ENCODE measurements at places on chromosomes 11 and 22.

DNA sequence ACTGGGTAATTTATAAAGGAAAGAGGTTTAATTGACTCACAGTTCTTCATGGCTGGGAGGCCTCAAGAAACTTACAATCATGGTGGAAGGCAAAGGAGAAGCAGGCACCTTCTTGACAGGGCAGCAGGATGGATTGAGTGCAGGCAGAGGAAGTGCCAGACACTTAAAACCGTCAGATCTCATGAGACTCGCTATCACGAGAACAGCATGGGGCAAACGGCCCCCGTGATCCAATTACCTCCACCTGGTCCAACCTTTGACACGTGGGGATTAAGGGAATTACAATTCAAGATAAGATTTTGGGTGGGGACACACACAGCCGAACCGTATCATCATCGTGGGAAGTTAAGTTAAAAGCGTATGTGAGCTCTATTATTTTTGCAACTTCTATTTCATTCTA lies 71.4 kb upstream of the SYN3 start:
- DNase-seq = no peak

DNA sequence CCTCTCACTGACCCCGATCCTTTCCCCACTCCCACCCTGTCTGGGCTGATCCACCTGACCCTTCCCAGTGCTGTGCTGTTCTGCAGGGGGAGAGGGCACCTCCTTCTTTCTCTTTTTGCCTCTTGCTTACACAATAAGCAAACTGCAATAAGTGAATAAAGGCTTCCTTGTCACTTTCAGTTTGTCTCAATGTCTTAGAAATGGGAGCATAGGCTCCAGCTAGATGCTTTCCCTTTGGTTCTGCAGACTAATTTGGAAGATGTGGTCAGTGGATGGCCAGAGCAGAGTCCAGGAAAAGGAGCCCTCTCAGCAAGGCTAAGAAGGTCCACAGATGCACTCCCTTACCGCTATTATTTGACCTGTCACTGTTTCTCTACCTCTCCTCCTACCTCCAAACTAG lies 9.4 kb downstream of the OR8B12 start:
- DNase-seq = no peak

DNA sequence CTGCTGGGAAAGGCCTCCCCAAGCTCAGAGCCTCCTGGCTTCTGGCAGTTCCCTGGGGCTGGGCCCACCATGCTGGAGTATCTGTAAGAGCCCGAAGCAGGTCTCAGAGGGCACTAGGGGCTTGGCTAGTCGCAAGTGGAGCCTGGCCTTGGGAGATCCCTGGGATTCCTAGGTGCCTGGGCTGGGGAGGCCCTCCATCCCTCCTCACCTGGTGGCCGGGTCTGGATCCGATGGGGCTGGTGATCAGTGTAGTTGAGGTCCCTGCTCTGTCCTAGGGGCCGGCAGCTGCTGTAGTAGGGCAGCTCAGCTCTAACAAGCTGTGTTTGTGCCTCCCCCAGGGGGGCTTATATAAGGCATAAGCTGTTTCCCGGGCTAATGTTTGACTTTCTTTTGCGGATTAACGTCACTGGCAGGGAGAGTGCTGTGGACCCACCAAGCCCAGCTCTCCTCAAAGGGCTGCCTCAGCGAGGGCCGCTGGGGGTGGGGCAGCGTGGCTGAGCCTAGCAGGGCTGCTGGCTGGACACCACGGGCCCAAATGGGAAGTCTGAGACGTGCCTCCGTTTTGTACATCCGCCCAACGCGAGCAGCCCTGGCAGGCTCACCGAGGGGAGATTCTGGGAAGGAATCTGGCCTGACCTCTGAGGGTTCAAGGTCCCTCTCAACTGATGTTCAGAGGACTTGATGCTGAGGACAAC lies at the start of gene SLC22A8:
Gene SLC22A8, minus strand, starts transcription at position 321 of the 695 bp plus-strand sequence. CDS start 883 bp downstream, outside the sequence.
- DNase-seq = no peak

GRCh38 chr11:125701858-125702621 lies 21.4 kb upstream of the ACRV1 start:
- no peak for DNase-seq

GRCh38 chr22:17085277-17086181 lies 729 bp downstream of the IL17RA start:
- no peak for DNase-seq

DNA sequence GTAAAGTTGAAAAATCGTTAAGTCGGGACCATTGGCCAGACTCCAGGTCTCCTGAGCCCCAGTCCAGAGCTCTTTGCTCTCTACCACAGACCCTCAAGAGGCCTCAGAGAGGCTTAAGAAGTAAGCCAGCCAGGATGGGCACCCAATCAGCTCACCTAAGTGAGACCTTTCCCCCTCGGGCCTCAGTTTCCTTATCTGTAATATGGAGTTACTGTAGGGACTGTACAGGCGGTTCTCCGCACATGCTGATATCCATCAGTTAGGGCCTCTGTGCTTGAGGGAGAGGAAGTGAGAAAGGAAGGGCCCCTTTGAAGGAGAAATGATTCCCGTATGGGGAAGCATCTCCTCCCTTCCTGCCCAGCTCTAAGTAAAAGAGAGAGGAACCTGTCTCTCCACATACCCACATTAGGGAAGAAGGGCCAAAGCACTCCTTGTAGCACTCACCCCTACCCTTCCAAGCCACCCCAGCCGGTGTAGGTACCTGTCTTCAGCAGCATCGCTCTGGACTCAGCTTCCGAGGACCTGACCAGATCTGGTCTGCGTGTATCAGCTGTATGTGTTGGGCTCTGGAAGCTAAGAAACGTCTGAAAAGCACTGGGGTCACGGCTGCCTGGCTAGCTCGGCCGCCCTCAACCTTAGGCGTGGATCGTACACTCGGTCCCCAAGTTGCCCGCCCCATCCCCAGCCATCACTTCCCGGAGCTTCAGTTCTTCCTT lies 653 bp downstream of the NAGA start:
- DNase-seq = no peak

DNA sequence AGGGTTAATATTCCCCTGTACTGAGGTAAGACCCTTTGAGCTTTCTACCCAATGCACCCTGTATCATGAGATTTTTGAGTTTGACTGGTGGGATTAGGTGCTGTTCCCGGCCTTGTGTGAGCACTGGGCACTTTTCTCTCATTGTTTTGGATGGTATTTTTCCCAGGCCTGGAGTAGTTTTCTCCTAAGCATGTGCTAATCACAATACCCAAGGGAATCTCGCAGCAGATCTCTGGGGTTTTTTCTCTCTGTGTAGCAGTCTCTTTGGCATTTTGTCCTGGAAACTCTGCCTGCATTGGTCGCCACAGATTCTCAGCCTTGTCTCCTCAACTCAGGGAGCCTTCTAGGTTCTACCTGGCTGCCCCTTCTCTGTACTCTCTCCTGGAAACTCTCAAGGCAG lies 19.9 kb downstream of the IGHMBP2 start:
- DNase-seq = no peak

GRCh38 chr22:31341386-31342088 lies 4.6 kb downstream of the PATZ1 start:
- no peak for DNase-seq

- no peak for DNase-seq
These were observed 56.9 kb downstream of the USP47 start for GRCh38 chr11:11898648-11899047.

GRCh38 chr22:48682504-48682903 lies 1145.2 kb downstream of the BRD1 start:
- no peak for DNase-seq

DNA sequence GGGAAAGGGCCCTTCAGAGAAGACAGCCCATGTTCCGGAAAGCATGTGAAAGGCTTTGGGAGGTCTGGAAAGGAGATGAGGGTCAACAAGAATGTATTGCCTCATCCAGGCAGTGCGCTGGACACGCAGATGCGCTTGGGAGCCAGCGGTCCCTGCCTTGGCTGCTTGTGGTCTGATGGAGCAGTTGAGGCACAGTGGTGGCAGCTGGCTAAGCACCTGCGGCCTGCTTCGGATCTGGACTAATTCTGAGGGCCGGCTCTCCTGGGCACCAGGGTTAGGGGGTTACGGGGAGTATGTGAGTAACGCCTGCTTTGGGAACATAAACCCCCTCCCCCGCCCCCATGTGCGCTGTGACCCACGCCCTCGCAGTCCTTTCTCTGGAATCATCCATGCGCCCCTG lies 4.6 kb upstream of the TM7SF2 start:
- DNase-seq = no peak

DNA sequence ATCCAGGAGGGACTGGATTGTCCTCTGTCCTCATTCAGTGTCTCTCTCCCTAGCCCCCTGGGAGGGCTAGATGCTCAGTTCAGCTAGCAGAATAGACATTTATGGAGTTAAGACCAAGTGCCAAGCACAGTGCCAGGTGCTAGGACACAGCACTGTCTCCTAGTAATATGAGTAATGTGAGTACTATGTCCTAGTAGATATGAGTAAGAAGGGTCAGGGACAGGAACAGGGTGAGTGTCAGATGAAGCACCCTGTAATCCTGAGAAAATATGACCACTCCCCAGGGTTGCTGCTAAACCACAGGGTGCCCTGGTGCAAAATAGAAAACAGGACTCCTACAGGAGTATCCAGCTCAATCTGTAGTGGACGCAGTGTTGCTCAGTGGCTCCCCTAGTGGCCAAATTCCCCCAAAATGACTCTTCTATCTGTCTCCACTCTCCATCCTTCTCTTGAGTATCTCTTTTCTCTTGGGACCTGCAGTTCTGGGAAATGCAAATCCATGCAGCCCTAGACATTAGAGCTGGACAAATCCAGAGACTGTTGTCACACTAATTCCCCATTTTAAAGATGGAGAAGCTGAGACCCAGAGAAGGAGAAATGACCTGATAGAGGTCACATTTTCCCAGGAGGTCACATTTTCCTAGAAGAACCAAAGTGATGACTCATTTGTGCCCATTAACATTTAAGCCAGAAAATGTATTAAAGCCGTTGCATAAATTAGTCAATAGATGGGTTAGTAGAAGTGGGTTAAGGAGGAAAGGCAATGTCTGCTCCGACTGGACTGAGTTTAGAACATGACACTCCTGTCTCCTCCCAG lies 214.3 kb downstream of the NXPE2 start:
- no peak for DNase-seq

DNA sequence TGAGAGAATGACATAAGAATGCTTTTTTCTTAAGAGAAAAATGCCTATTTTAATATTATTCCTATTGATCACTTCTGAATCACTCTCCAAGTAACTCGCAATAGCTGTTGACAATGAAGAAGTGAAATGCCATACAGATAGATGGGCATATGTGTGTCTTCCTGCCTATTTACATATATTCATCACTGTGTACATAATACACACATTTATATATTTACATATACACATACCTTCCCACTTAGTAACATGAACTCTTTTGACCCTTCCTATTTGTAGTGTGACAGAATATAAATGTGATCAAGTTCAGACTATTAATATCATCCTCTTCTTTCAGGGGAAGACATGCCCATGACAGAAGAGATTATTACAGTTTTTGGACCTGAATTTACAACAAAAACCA lies 756.7 kb downstream of the DLG2 start:
- DNase-seq = no peak

- DNase-seq = no peak
These were observed 23.6 kb upstream of the EFCAB6 start for GRCh38 chr22:43835736-43836135.

DNA sequence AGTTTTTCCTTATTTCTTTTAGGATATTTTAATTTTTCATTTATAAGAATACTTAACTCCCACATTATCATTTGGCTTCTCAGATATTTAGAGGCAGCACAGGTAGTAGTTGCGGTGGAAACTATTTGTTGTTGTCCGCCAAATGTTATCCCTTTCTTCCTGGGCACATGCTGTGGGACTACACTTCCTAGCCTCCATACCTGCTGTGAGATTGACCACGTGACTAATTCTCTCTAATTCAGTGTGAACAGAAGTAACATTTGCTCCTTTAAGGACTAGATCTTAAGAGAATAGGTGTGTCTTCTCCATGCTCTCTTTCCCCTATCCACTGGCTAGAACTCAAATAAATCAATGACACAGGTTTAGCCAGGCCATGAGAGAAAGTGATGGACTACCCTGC lies 136.5 kb downstream of the ATG16L2 start:
- DNase-seq = no peak

DNA sequence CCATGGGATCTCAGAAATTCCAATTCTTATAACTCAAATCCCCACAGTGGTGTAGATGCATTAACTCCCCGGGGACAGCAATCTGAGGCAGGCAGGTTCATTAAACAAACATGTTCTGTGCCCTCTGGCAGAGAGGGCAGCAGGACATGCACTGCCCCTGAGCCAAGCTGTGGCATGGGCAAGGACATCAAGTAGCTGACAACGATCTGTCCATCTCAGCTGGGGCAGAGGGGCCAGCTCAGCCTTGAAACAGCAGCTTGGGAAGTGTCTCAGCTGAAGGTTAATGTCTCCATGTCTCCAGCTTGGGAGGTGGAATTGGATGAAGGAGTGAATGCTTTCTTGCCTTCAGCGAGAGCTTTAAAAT lies 13.6 kb downstream of the TMEM25 start:
- DNase-seq = no peak

DNA sequence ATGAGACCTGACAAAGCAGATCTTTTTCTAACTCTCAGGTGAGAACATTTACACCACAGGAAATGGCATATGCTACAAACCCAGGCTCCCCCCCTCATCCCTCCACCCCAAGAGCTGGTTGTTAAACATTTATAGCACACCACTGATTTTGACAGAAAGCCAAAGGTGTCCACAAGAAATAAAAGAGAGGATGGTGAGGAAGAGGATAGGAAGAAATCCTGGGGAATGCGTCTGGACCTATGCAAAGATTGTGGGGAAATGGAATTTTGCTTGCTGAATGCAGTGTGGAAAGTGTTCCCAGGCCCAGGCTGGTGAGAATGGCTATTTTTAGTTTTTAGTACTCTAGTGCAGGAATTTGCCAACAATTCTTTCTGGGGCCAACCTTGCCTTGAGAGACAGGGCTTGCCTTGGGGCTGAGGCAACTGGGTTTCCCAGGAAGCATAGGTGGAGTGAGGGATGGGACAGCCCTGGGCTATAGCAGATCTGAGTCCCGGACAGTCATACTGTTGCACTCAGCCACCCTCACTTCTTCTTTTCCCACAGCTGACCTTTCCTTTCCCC lies 163.9 kb downstream of the ADAMTS15 start:
- DNase-seq = no peak

GRCh38 chr22:49922926-49923325 lies 4.5 kb downstream of the CRELD2 start:
- DNase-seq = no peak

- no peak for DNase-seq
These were observed 29.9 kb upstream of the MALAT1 start for GRCh38 chr11:65468874-65469333.

GRCh38 chr22:18154821-18155390 lies 4.9 kb downstream of the USP18 start:
- DNase-seq = no peak
